LHCN-M2 (cell line): ENCODE measurements at places on chromosomes 2 and 18. TPM values are rescaled to one million over a fixed set of nuclear protein-coding genes. Genes with fewer than 3 reads are reported as not detected.

DNA sequence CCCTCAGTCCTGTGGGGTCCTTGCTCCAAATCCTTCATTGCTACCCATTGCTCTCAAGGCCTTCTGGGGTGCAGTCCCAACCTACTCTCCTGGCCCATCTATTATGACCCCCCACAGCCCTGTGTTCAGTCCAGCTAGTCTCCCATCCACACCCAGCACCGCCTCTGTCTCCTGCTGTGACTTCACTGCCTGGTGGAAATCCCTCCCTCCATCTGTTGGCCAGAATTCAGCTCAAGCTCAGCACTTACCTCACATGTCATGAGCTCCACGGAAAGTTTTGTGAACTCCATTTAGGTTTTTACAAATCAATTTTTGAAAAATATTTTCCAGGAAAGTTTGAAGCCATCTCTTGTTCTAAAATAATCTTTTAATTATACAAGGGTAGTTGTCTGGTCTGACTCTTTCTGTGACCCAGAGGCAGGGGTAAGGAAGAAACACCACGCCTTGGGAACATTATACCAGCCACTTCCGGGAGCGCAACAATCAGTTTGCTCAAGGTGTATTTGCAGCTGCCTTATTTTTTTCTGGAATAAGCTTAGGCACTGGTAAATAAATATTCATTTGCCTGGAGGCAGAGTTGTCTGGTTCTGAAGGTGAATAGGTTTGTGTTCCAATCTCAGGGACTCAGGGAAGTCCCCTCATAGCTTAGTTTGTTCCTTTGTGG, 110.8 kb downstream of the VIT start:
- DNase-seq: no peak

- DNase-seq: no peak
Observed at GRCh38 chr18:39839782-39840181, 2115.3 kb upstream of the PIK3C3 start.

GRCh38 chr2:28359222-28360057, 33.2 kb upstream of the FOSL2 start:
- no peak for DNase-seq

GRCh38 chr18:59159986-59160385, 20.3 kb downstream of the SEC11C start:
- no peak for DNase-seq

GRCh38 chr2:138730497-138731030, 49.6 kb downstream of the NXPH2 start:
- DNase-seq: no peak

DNA sequence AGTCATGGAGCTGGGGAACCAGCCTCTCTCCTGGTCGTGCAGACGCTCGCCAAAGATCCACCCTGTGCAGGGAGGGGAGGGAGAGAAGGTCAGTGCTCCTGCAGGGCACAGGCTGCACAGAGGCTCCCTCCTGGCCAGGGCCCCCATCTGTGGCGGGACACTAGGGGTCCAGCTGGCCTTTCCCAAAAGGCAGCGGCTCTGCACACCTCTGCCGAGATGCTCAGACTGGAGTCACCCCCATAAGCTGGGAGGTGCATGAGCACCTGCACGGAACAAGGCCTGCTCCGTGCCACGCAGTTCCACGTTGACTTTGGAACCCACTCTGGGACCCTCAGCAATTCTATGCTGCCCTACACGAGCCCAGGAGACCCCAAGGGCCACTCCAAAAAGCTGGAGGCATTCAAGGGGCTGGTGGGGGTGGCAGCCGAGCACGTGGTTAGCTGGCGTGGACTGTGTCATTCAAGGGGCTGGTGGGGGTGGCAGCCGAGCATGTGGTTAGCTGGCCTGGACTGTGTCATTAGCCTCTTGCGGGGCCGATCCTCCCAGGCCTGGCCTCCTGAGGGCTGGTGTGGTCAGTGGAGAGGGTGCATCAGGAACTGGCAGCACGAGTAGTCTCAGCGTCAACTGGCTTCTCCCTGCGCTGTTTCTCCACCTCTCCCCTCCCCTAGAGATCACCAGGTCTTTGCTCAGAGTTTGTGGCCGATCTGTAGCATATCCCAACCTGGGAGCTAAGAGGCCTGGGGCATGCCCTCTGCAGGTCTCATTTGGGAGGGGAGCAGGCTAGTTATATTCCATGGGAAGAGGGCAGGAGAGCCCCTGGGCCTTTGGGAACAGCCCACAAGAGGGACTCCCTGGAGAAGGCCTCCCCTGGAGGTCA, 9.8 kb downstream of the SNORC start:
- no peak for DNase-seq

GRCh38 chr18:60471652-60472051, 99.1 kb upstream of the MC4R start:
- no peak for DNase-seq

The C2orf15 gene
- not detected in 2 replicates for total RNA-seq

The DYSF gene
- 44.2 and 59.5 TPM in 2 replicates for total RNA-seq

The WDFY1 gene
- 45.5 and 48.6 TPM in 2 replicates for total RNA-seq

The CCDC74B gene
- 24.8 and 26.5 TPM in 2 replicates for total RNA-seq

The PRPF40A gene
- total RNA-seq: 124 and 133 TPM in 2 replicates

The LIPG gene
- 0.11 and 0.19 TPM in 2 replicates for total RNA-seq

The IL1B gene
- 0.06 and 0.86 TPM in 2 replicates for total RNA-seq

The MGAT5 gene
- total RNA-seq: 32.5 and 33.1 TPM in 2 replicates
